ENCODE measurements at places on chromosomes 16 and 17. TPM values are rescaled to one million over a fixed set of nuclear protein-coding genes. Genes with fewer than 3 reads are reported as not detected.

DNA sequence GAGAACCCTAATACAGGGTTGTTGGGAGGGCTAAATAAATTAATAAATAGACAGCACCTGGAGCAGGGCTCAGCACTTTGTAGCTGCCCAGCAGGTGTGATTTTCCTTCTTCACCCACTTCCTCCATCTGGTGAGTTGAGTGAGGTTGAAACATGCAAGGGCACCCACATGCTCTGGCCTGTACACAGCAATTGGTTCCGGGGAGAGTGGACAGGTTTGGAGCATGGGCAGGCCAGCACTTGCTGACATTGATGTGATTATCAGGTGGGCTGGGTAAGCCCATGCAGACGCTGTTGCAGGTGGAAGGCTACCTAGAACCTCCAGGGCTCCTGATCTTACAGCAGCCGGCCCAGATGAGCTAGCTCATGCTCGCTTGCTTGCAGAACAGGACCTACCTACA lies 1.3 kb upstream of the MRTFB start:
- DNase-seq: no peak

GRCh38 chr17:2939714-2940351 lies 123.6 kb downstream of the OR1D5 start:
- DNase-seq: no peak

- DNase-seq: no peak
These were observed 711.7 kb upstream of the SOX9 start for GRCh38 chr17:71409137-71409536.

DNA sequence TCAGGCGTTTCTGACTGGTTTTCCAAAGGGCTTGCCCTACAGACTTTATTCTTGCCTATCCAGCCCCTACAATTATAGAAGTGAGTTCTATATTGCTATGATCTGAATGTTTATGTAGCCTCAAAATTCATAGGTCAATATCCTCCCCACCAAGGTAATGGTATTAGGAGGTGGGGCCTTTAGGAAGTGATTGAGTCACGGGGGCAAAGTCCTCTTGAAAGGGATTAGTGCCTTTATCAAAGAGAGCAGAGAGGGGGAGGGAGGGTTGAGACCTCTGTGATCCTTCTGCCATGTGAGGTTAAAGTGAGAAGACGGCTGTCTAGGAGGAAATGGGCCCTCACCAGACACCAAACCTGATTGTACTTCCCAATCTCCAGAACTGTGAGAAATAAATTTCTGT lies 931 bp upstream of the CPHXL start:
- no peak for DNase-seq

- DNase-seq: no peak
These were observed 1287.8 kb upstream of the CDH8 start for GRCh38 chr16:63323722-63324705.

Gene DHRS7C
- polyA plus RNA-seq: not detected

Gene ASPSCR1
- 24.7 TPM for polyA plus RNA-seq

Data from left renal pelvis (tissue), 4 donors.